ENCODE measurements at places on chromosomes 5 and 9.
A peak's percentile ranks its signal among the peaks of the same experiment; 100 is the strongest.

DNA sequence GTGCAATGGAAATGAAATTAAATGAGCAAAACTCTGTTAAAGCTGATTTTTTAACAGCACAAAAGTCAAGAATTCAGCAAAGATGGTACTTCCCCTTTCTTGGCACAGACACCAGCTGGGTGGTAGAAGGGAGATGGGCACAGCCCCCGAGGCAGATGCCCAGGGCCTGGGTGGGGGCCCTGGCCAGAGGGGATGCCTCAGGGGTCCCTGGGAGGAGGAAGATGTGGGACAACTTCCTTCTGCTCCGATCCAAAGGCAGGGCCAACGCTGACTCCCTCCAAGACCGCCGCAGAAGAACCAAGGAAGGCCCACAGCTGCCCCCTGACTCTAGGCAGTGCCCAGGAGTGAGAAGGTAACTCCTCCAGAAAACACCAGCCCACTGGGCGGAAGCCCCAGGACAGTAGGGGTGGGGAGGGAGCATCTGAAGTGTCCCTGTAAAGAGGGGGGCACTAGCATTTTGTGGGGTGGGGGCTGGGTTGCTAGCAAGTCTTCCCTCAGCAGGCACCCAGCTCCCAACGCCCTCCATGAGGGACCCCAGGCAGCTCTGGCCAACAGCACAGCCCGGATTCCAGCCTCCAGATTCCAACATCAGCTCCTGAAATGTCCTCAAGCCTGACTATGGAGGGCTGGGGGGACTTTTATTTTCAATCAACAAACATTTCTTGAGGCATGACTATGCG is 4.9 kb downstream of the NACC2 start:
- no peak for DNase-seq

- DNase-seq, result peak; percentile 73
Measured at GRCh38 chr5:126525630-126526245, 69.3 kb downstream of the ALDH7A1 start.

DNA sequence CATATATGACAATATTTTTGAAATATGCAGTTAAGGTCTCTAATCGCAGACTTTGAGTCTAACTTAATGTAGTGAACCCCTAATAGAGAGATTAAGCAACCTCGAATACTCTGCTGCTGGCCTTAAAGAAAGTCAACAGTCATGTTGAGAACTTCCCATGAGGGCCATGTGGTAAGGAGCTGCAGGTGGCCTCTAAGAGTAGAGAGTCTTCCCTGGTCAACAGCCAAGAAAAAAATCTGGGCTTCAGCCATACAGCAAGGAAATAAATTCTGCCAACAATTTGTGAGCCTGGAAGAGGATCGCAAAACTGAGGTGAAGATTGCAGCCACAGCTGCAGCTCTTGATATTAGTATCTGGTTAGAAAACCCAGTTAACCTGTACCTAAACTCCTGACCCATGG is 935.2 kb upstream of the TYRP1 start:
- no peak for DNase-seq

DNA sequence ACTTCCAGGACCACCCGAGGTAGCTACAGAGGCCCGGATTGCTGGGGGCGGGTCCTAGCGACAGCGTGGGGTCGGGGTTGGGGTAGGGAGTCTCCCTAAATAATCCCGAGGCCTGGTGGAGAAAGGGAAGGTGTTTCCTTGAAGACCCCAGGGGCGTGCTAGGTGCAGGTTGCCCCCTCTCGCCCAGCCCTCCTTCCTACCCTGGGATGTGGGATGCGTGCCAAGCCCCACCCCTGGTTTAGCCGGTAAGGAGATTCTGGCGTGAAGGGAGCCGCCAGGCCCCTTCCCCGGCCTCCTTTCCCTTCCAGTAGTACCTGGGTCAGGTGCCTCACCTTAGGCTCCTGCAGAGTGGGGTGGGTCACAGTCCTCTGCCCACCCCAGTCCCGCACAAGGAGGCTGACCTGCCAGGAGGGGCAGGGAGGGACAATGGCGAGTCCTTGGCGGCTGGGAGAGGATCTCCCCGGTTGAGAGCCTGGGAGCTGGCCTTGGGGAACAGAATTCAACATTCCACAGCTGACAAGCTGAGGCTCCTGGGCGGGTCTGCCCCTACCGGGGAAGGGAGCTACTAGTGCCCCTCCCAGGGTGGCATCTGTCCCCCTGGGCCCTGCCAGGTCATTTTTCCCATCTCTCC is 674 bp downstream of the TSPAN17 start:
- DNase-seq, result peak; percentile 75

GRCh38 chr5:65152131-65152530 is 329.6 kb downstream of the ADAMTS6 start:
- no peak for DNase-seq

- no peak for DNase-seq
Measured at GRCh38 chr9:70405808-70406433, 8.5 kb downstream of the KLF9 start.

GRCh38 chr5:112529525-112529924 is 110.4 kb upstream of the EPB41L4A start:
- DNase-seq, result no peak

DNA sequence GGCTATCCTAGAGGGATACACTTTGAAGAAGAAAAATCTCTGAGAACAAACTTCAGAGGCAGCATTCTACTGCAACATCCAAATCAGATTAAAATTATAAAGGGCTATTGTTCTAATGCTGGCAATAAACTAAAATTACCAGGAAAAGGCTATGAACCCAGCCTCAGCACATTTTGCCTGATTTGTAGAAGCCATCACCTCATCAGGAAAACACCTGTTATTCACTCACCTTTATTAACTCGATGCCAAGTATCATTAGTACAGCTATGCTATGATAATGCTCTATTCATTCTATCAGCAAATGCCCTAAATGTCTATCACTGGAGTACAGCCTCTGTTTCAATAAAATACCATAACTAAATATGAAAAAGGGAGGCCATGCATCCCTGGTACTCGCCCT is 510.2 kb downstream of the RASEF start:
- no peak for DNase-seq

DNA sequence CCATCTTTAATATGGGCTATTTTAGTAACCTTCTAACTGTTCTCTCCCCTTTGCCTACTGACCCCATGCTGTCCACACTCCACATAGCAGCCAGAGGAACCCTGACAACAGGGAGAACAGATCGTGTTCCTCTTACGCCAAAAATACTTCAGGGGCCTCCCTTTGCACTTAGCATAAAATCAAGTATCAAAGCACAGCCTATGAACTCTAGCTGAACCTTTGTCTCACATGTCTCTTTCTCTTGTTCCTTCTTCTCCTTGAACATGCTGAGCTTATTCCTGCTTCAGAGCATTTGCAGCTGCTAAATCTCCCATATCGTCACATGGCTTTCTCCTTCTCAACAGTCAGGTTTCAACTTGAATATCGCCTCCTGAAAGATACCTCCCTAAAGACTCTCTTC is 698.8 kb upstream of the C9orf72 start:
- no peak for DNase-seq

DNA sequence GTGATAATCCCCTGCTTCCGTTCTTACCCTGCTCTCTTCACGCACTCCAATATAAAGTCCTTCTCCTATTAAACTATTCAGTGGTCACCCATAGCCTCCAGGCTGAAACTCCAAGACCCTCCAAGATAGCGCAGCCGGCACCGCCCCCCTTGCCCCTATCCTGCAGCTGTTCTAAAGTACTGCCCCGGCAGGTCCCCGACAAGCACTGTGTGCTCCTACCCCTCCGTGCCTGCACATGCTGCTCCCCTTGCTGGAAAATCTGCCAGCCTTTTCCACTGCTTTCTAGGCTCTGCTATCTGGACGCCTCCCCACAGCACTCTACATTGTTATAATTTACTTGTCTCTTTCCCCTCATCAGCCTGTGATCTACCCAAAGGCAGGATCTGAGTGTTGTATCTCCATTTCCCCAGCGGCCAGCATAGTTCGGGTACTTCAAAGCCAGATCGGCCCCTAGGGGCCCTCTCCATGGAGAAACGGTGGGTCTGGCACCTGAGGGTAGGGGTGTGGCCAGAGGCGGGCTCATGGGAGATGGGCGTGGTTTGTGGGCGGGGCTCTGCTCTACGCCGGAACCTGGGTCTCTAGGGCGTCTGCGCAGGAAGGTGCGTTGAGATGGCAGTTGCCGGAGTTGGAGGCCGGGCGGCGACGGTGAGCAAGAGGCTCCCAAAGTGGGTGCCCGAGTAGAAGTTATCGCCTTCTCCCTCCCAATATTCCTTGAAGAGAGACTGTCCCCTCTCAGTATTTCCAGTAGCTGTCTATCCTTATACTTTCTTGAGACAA is 83.5 kb upstream of the RUSC2 start:
- DNase-seq, result peak; percentile 34

GRCh38 chr5:76958991-76959767 is 6.3 kb downstream of the CRHBP start:
- no peak for DNase-seq

DNA sequence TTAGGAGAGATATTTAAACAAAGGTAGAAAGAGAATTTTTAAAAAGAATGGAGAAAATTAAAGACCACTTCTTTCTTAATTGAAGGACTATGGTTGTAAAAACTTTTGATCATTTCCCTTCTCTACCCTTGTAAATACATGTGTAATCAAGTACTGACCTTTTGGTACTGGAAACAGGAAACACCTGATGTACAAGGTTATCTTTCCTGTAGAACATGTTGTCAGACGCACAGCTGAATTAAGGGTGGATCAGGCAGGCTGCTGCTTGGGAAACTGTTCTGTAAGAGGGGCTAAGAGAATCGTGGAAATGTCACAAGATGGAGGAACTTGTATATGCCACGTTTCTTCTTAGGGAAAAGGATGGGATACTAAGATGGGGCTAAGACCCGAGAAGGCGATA is 341.6 kb downstream of the ZNF608 start:
- DNase-seq, result no peak

- no peak for DNase-seq
Measured at GRCh38 chr5:71887680-71888079, 168.6 kb downstream of the CARTPT start.

DNA sequence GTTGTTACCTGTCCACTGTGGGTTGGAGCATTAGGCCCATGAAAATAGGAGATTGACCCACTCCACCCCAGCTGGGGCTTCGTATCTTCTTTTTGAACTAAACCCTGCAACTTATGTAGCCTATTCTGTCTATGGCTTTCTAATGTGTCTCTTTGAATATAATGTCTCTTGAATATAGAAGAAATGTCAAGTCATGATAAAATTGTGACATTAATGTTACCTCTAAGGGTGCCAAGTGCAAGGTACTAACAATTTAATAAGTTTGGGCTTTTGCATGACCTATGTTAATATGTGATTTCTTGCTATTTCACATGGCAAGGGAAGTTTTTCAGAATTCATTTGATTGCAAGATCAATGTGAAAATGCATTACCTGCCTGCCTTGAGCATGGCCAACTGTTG is 40.4 kb upstream of the PUM3 start:
- DNase-seq, result no peak

DNA sequence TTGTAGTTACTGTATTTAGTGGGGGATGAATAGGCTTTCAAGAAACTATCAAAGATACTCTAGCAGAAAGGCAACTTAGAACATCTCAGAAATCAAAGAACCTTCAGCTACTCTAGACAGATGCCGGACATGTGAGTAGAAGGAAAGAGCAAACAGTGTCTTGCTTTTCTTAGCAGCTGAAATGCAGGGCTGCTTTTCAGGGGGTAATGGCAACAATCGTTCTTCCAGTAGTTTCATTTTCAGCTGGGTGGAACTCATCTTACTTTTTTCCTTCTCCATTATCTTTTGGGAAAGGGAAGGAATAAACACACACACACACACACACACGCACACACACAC is 281.6 kb downstream of the CRB2 start:
- no peak for DNase-seq

DNA sequence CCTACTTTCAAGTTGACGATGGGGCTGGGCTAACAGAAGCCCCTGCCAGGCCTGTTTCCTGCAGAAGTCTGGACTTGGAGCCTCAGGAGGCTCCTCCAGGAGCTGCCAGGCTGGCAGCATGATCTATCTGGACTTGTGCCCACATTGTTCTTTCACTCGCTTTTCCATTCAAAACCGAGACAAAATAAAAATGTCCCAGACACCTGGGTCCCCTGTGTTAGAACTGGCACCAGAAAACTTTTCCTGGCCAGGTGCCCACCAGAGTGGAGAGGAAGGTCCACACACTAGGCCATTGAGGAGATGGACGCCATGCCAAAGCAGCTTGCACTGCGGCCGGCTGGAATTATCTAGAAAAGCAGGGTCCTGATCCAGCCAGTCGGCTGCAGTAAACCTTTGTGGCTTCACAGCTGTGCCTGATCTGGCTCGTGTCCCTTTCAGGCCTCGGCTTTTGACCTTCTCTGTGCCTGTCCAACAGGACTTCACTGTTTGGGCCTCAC is 78.2 kb downstream of the GCNT1 start:
- DNase-seq, result no peak

DNA sequence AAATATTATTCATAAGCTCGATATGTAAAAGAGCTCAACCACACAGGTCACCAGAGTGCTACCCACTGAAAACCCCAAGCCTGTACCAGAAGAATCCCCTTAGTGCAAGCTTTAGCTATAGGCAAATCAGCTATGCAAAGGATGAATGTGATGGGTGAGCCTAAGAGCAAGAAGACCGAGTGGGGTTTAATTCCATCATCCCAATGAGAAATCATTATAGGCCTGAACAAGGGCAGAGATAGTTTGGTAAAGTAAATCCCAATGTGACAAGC is 21.8 kb downstream of the ELOVL7 start:
- no peak for DNase-seq

GRCh38 chr9:134167530-134167931 is 3.2 kb upstream of the RNU6ATAC start:
- DNase-seq, result no peak

- no peak for DNase-seq
Measured at GRCh38 chr9:78777747-78778146, 480.8 kb downstream of the PSAT1 start.

DNA sequence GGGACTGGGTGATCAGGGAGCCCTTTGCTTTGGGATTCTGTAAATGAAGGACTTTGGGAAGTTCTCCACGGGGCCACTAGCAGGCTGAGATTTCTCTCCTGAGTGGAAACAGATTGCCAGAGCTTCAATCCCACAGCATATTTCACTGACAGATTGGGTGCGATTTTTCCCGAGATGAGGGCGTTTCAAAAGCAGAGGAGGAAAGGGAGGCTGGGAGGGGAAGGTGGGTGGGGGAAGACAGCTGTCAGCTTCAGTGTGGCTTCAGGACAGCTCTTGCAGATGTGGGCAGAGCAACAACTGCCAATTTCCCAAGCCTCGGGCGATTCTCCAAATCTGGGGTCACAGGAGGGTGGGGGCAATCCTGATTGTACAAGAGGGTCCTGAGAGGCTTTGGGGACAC is 258.5 kb upstream of the ADRA1B start:
- DNase-seq, result no peak

GRCh38 chr9:109302606-109303005 is 18.3 kb downstream of the EPB41L4B start:
- no peak for DNase-seq

DNA sequence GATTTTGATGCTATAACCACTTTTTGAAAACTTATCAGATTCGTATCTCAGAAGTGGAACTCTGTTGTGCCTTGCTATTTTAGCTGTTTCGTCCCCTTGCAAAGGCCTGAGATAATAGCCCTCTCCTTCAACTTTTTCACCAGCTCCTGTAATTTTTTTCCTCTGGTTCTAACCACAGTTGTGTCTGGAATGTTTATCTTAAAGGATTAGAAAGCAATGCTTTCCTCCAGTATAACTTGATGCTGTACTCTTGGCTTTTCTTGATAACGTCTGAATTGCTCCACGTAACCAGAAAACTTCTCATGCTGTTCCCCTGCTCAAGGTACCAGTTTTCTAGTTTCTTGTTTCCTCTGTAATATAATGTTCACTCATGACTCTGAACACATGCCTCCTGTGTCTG is 209.4 kb downstream of the DTWD2 start:
- no peak for DNase-seq

Data from adrenal gland (tissue), 19 donors.